ENCODE measurements at places on chromosomes 7 and 10. TPM values are rescaled to one million over a fixed set of nuclear protein-coding genes. Genes with fewer than 3 reads are reported as not detected.

The CFAP58 gene
- 0.38 TPM for total RNA-seq

The ANKRD2 gene
- not detected for total RNA-seq

The GPRIN2 gene
- total RNA-seq = not detected

The SSMEM1 gene
- not detected for total RNA-seq

The SPDYE2 gene
- not detected for total RNA-seq

The PNLIPRP2 gene
- total RNA-seq = not detected

The PPP1R17 gene
- total RNA-seq = not detected

The RPEL1 gene
- total RNA-seq = not detected

The KCND2 gene
- total RNA-seq = not detected

The TMEM139 gene
- total RNA-seq = 1.6 TPM

The CRTAC1 gene
- total RNA-seq = not detected

The CDHR1 gene
- 1.8 TPM for total RNA-seq

The EEPD1 gene
- 0.90 TPM for total RNA-seq

The NME8 gene
- not detected for total RNA-seq

The FAM25C gene
- not detected for total RNA-seq

The PSD gene
- 9.3 TPM for total RNA-seq

Measured in activated CD8-positive, alpha-beta T cell treated with anti-CD3 and anti-CD28 coated beads for 36 hours (primary cell).